ENCODE measurements at places on chromosomes 16 and 17.

DNA sequence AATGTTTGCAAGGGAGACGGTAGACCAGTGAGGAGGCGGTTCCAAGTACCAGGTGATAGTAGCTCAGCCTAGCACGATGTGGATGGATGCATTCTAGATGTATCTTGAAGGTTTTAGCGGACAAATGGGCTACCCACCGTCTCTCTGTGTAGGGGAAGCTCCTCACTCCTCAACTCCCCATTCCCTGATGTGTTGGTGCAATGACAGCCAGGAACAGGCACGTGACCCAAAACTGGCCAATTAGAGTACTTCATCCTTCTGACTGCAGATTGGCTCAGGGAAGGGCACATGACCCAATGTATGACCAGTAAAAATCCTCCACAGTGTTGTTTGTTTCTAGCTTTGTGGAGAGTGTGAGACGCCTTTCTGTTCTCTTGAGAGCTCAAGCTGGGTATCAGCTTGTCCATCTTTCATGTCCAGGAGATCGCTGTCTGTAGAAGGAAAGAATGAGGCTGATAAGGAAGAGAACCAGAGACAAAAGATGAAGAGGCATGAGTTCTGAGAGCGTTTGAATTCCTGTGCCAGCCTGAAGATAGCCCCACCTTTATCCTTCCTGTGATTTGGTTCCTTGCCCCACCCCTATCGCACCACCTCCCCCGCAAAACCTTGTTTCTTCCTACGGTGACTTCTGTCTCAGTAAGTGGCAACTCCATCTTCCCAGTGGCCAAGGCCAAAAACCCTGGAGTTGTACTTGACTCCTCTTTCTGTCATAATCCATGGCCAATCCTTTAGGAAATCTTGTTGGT, 2.3 kb upstream of the BORCS6 start:
- peak; percentile 89 for DNase-seq

- no peak for DNase-seq
Observed at GRCh38 chr17:45965812-45966211, 33.2 kb upstream of the STH start.

DNA sequence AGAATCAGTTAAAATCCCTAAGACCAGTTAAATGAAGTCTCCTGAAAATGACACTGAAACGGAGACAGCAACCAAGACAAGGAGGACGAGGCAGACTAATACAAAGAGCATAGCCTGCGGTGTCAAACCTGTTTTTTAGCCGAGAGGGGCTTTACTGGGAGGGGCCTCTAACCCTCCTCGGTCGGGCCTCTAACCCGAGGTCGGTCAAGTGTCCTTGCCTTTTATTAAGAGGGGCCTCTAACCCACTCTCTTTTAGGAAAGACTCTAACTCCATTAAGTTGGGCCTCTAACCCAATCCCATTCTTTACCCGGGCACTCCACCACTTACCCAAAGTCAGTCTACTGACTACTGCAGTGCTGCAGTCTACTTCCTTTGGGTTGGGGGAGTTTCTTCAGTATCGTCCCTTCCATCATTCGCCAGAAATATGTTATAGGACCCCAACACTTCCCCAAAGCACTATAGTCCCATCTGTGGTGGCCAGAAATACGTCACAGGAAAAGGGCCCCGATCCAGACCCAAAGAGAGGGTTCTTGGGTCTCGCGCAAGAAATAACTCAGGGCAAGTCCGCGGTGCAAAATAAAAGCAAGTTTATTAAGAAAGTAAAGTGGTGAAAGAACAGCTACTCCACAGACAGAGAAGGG, 39.2 kb upstream of the ARL4D start:
- DNase-seq, result no peak

DNA sequence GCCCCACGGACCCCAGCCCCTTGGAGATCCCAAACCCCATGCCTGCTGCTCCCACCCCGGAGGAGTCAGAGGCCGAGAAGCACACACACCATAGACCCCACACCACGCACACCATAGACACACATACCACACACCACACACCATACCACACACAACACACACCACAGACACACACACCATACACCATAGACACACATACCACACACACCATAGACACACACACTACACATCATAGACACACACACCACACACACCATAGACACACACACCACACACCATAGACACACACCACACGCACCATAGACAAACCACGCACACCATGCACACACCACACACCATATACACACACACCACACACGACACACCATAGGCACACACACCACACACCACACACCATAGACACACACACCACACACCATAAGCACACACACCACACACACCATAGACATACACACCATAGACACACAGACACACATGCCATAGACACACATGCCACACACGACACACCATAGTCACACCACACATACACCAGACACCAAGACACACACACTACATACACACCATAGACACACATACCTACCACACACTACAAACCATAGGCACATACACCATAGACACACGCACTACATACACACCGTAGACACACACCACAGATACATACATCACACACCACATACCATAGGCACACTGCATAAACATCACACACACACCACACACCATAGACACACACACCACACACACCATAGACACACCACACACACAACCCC, 11.3 kb downstream of the TBC1D16 start:
- no peak for DNase-seq

GRCh38 chr17:3887804-3888203, 5.0 kb downstream of the CAMKK1 start:
- no peak for DNase-seq
